ENCODE measurements at places on chromosomes 7 and 10. TPM values are rescaled to one million over a fixed set of nuclear protein-coding genes. Genes with fewer than 3 reads are reported as not detected.

- DNase-seq = no peak
These were observed 48.4 kb downstream of the UNC5B start for GRCh38 chr10:71260622-71261325.

Gene NXPH1
- total RNA-seq = 0.40 TPM

DNA sequence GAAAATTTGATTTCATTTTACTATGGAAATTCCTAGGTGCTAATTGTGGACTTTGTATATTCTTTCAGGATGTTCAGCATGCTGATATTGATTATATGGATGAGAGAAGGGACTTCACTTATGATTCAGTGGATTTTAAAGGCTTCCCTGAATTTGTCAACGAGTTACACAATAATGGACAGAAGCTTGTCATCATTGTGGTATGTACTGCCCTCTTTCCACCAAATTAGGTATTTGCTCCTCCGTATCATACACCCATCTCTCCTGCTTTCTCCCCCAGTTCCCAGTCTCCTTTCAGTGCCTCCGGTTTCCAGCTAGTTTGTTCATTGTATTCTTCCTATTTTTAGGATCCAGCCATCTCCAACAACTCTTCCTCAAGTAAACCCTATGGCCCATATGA is 34.6 kb downstream of the MGAM start:
- DNase-seq = no peak

GRCh38 chr7:50956522-50957155 is 173.9 kb upstream of the GRB10 start:
- DNase-seq = no peak

DNA sequence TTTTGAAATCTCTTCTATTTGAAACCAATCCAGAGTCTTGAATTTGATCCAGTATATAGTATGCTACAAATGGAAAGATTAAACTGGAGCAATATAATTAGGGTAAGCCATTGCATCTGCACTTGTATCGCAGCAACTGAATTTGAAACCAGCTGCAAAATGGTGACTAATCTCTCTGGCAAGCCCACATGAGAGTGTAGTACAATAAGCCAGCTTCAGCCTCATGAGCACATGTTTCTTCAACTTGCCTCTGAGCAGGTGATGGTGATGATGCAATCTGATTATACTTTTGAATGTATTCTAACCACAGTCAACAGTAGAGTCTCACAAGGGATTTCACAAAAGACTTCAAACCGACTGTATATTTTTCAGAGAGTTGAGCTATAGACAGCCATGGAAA is 829 bp upstream of the RPA3 start:
- no peak for DNase-seq

DNA sequence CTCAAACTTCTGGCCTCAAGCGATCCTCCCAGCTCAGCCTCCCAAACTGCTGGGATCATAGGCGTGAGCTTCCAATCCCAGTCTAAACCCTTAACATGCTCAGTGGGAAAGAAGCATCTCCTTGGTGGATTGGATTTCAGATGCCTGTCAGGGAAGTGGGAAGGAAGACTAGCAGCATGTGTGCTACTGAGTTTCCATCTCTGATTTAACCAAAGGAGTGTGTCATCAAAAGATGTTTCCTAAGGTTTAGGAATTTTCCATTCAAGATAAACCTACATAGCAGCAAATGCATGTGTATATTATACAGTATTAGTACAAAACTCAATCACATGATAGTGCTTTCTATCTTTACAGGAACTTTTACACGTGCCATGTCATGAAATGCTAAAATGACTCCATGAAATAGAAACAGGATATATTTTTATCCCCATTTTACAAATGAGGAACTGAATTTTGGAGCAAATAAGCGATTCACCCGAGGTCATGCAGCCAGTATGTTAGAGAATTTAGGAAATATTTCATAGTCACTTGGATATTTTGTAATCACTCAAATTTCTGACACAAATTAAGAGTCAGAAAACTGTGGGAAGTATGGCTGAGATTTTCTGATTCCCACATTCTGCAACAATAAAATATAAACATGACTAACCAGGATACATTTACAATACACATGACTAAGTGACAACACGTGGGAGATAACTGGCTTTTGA is 11.4 kb upstream of the TMEM26 start:
- DNase-seq = no peak

Gene HOXA11
- not detected for total RNA-seq

DNA sequence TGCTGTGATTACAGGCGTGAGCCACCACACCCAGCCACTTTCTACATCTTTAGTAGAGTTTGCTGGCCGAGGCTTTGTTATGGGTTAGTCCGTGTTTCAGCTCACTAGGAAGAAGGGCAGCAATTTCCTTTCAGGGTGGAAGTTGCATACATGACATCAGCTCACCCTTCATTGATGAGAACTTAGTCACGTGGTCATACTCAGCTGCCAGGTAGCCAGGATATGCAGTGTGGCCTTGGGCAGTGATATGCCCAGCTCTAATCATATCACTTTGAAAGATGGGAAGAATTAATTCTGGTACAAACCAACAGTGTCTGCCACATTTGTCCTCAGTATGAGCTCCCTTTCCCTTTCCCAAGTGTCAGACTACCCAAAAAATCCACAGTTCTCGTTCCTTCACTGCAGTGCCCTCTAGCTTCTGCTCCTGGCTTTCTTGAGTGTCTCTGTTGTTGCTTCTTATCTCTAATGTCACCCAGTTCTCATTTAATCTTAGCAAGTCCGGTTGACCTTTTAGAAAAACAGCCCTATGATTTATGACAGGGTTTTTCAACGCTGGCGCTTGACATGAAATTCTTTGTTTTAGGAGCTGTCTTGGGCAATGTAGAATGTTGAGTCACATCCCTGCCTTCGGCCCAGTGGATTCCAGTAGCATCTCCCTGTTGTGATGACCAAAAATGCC is 108.7 kb upstream of the ITGB1 start:
- no peak for DNase-seq

All from H1 (cell line).